LHCN-M2 (cell line): ENCODE measurements at places on chromosomes 11 and 22. TPM values are rescaled to one million over a fixed set of nuclear protein-coding genes. Genes with fewer than 3 reads are reported as not detected.

The ANO3 gene
- total RNA-seq, result not detected in 2 replicates

The HEPHL1 gene
- total RNA-seq, result not detected in 2 replicates

The RFPL1 gene
- total RNA-seq, result not detected in 2 replicates

The TMEM121B gene
- total RNA-seq, result 0.13 and 0.29 TPM in 2 replicates

The SLC37A2 gene
- total RNA-seq, result 8.8 and 11.0 TPM in 2 replicates

The VPREB1 gene
- total RNA-seq, result not detected in 2 replicates

The SLC5A12 gene
- total RNA-seq, result under 0.01 TPM in 1 of 2 replicates, not detected in the other

The OR52N2 gene
- not detected in 2 replicates for total RNA-seq

The DKK3 gene
- total RNA-seq, result 263 and 273 TPM in 2 replicates

The LDHAL6A gene
- total RNA-seq, result not detected in 2 replicates

The APOBEC3B gene
- total RNA-seq, result 23.3 and 30.7 TPM in 2 replicates

The CNTF gene
- 1.3 and 2.6 TPM in 2 replicates for total RNA-seq

The PATZ1 gene
- 14.7 and 18.3 TPM in 2 replicates for total RNA-seq

The CTSW gene
- 0.40 TPM in 1 of 2 replicates, not detected in the other for total RNA-seq

The ARAP1 gene
- total RNA-seq, result 50.1 and 51.3 TPM in 2 replicates

The TRMU gene
- 53.6 and 59.0 TPM in 2 replicates for total RNA-seq

The TUB gene
- 4.1 and 5.3 TPM in 2 replicates for total RNA-seq

The DGCR6L gene
- total RNA-seq, result 78.0 and 82.5 TPM in 2 replicates

The ZNF70 gene
- total RNA-seq, result 2.2 TPM in 2 replicates

The LRRC51 gene
- total RNA-seq, result 6.4 and 7.8 TPM in 2 replicates

The KCNQ1OT1 gene
- 0.57 and 0.64 TPM in 2 replicates for total RNA-seq

The CATSPERZ gene
- 0.29 TPM in 1 of 2 replicates, not detected in the other for total RNA-seq

The C22orf31 gene
- total RNA-seq, result not detected in 2 replicates

The OR6A2 gene
- not detected in 2 replicates for total RNA-seq

The MUC6 gene
- not detected in 2 replicates for total RNA-seq

The CHORDC1 gene
- 40.7 and 57.3 TPM in 2 replicates for total RNA-seq

The PRSS23 gene
- total RNA-seq, result 141 and 157 TPM in 2 replicates

The PLAAT5 gene
- not detected in 2 replicates for total RNA-seq

The E2F8 gene
- 3.0 and 4.9 TPM in 2 replicates for total RNA-seq

The EMSY gene
- total RNA-seq, result 19.3 and 21.1 TPM in 2 replicates

The GLYATL1 gene
- total RNA-seq, result 0.69 and 0.96 TPM in 2 replicates

The SEC14L6 gene
- not detected in 2 replicates for total RNA-seq

The MED17 gene
- 27.9 and 28.9 TPM in 2 replicates for total RNA-seq

The CARD18 gene
- not detected in 2 replicates for total RNA-seq

The NTM gene
- 45.6 and 50.4 TPM in 2 replicates for total RNA-seq

The OR2D2 gene
- total RNA-seq, result not detected in 2 replicates

The KMT5B gene
- total RNA-seq, result 13.0 and 19.0 TPM in 2 replicates
